Activated T-helper 1 cell treated with anti-CD3 and anti-CD28 coated beads, Interleukin-2, amount 50 U/mL, for 16 hours (primary cell): ENCODE measurements at places on chromosomes 7 and 10.

DNA sequence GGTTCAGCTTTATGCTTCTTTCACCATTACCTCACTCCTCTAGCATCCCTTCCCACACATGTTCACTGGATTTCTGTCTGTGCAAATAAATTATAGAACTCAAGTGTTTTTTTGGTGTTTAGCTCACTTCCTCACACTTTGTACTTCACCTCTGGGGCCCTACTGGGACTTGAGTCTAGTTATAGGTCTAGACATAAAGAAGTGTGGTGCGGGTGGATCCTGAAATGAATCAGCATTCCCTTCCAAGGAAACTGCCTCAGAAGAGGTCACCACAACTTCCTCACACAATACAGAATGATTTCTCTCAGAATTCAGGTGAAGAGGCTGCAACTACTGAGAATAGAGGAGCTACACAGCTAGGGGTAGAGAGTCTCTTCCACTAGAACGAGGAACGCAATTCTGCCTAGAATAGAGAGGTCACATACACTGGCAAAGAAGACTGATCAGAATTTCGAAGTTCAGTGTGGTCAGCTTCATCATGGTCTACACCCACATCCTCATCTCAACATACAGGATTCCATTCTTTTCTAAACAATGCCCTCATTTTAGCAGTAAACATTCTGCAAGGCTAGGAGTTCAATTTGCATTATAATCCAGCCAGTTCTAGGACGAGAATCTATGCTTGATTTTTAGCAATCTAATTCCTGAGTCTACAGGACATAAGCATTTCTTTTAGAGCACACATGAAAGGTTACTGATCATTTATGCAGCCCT lies 938.7 kb upstream of the PHF14 start:
- no peak for DNase-seq

DNA sequence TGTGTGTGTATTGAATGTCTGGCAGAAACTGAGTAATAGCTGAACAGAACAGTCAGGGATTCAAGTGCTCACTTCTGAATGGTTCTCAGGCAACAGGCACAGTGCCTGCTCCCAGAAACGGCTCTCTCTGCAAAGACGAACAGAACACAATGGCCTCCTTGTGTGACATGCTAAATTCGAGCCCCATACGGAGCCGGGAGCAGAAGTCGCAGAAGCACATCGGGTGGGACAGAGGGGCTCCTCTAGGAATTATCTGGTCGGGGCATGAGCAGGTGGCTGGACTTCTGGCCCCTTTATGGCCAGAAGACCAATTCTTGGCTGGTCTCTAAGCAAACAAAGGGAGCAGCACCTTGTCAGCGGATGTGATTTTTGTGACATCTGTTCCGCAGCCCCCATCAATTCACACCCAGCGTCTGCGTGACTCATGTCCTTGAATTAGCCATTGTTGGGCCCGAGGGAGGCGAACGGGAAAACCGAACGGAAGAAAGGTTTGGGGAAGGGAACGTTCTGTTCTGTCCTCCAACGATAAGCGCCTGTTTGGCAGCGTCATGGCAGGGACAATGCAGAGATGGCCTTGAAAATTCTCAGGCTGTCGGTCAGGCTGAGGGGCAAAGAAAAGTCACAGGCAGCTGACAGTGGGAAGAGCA lies 47.3 kb upstream of the NPTX2 start:
- no peak for DNase-seq

DNA sequence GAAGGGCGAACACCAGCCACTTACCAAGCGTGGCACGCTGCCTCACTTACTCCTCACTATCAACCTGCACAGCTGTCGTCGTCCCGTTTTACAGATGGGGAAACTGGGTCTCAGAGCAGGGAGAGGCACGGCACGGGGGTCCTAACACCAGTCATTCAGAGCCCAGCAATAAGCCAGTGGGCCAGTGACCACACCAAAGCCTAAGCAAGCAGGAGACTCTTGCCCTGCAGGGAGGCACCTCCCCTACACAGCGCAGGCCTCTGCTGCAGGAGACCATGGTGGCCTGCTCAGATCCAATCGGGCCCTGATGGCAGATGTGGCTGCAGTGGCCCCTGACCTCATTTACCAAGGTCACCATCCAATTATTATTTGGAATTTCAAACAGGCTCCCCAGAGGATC lies 4.8 kb downstream of the SLIT1 start:
- DNase-seq: no peak

DNA sequence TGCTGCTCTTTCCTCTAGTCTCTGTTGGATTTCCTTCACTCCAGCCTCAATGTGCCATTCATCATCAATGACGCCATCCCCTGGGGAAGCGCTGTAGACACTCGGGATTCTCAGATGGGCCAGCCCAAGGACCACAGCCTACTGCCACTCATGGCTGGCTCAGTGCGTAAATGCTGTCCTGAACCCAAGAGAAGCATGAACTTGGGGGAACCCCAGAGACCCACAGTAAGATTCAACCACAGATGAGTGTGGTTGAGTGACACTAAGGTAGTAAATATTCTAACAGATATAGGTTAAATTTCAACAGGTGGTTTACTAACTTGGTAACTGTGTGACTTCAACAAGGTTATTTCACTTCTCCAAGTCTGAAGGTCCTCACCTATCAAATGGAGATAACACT lies 304.1 kb downstream of the GRM8 start:
- no peak for DNase-seq

GRCh38 chr10:43106256-43107091 lies 29.6 kb downstream of the RET start:
- no peak for DNase-seq

DNA sequence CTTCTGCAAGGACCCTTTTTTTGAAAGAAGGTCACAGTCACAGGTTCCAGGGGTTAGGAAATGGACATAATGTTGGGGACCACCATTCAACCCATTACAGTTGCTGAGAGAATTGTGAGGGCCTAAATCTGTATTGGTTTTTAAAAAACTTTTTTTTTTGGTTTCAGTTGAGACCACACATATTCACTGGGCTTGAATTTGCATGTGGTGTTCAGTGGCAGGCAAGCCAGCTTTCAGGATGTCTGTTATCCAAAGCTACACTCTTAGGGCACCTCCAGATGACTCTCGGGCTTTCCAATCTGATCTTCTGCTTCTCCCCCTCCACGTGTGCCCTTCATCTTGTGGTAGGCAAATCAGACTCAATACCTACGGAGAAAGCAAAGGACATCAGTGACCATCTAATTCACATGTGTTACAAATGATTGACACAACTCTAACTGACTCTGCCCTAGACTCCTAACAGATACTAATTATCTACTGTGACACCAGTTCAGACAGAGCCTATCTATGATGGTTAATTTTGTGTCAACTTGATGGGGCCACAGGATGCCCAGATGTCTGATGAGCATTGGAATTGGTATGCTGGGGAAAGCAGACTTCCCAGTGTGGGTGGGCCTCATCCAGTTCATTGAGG lies 93.3 kb upstream of the ELMO1 start:
- DNase-seq: no peak

- DNase-seq: no peak
These were observed 41.6 kb downstream of the BMPR1A start for GRCh38 chr10:86798025-86798424.

DNA sequence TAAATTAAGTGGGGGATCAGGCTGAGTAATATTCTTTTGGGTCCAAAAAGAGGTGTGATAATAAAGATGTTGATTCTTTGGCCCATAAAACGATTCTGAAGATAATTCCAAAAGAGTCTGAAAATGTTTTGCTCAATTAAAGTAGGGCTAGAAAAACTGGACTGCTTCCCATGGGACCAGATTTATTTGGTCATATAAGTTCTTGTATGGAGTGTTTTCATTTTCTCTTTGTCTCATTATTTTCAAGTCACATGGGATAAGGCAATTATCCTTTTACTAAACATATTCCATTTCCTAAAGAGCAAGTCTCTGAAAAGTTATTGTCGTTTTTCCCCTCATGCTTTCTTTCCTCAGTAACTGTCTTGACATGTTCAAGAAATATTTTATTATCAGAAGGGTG lies 41.5 kb downstream of the CDK6 start:
- DNase-seq: no peak

DNA sequence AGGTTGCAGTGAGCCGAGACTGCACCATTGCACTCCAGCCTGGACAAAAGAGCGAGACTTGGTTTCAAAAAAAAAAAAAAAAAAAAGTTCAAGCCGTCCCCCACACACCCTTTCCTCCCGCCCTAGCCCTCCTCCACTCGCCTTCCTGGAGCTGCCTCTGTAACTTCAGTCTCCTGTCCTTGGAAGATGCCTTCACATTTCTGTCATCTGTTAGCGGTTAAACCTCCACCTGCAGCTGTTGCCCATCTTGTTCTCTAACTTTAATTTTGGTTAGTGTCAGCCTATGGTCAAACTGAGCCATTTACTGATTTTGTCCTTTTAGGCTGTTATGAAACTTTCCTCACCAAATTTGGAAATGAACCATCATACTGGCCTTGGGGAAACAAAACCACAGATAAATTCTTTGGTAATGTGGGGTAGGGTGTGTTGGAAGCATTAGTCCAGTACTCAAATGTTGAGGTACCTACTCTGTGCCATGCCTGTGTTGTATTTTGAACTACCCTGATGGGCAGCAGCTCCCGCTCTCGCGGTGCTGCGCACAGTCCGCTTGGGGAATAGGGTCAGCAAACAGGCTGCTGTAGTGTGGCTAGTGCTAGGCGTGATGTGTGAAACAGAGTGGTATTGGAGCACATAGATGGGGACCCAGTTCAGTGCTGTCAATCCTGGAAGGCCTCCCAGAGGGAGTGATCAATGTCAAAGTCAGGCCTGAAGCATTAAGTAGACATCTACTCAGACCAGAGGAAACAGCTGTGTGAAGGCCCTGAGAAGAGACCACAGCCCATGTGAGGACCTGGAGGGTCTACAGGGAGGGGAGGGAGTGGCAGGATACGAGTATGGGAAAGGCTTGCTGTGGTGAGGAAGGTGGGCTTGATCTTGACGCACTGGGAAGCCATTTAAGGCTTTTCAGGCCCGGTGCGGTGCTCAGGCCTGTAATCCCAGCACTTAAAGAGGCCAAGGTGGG lies 26.9 kb downstream of the SFXN4 start:
- no peak for DNase-seq

GRCh38 chr7:75884476-75884875 lies 5.6 kb downstream of the RHBDD2 start:
- DNase-seq: no peak

- no peak for DNase-seq
These were observed 51.7 kb upstream of the IFRD1 start for GRCh38 chr7:112398534-112398933.
